ENCODE measurements at places on chromosomes 12 and 14.

GRCh38 chr14:74510959-74511409 lies 17.4 kb downstream of the ISCA2 start:
- no peak for DNase-seq

- no peak for DNase-seq
Observed at GRCh38 chr12:108447168-108447832, 67.8 kb upstream of the FICD start.

DNA sequence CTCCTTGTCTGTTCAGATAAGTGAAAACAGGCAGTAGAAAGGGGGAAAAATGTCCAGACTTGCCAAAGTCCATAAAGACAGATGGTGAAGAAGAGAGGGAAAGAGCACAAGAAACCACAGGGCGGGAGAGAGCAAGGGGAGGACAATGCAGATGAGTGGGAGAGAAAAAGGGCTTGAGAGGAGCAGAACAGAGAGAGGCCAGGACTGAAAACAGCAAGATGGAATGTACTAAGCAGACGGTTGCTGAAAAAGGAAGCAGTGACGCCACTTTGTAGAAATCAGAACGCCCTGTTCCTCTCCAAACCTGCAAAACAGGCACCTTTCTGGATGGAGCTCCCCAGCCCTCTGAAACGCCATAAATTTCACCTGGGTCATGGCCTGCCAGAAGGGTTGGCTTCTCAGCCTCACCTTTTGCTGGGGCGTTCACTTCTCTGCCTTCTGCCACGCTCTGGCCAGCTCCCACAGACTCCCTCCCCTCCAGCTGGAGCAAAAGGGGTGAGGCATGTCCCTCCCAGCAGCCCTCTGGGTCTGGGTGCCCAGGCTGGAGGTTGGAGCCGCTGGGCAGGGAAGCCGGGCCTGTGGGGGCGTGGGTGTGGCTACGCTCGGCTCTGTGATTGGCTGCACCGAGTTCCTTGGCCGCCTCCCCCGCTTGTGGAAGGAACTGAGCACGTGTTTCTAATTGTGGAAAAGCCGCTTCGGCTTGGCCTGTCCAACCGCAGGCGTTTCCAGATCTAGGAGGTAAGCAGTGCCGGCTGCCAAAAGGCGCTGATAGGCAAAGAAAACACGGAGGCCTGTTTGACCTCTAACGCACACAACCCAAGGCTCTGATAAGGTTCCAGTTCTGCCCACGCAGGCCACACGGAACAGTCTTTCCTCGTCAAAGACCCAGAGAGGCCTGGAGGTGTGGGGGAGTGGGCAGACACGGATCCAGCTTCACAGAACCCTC lies 29.3 kb downstream of the SLC7A8 start:
- DNase-seq: no peak

DNA sequence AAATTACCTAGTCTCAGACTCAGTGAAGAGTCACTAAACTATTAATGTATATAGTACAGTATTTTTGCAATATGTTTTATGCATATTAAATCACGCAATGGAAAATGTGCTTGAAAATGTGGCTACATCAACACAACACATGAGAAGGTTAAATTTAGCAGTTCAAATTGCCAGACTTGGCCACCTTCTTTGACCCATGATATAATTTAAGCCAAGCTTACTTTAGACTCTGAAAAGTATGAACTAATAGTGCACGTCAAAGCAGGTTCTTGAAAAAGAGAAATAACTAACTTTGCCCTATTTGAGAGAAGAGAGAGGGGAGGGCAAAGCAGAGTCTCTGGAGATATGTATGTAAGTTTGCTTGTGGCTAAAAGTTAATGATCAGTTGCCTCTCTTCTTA lies 68.7 kb downstream of the SLC16A7 start:
- DNase-seq: no peak

- no peak for DNase-seq
Observed at GRCh38 chr14:66920196-66920595, 269.0 kb upstream of the GARIN2 start.

GRCh38 chr14:81388336-81388735 lies 11.8 kb downstream of the STON2 start:
- no peak for DNase-seq

DNA sequence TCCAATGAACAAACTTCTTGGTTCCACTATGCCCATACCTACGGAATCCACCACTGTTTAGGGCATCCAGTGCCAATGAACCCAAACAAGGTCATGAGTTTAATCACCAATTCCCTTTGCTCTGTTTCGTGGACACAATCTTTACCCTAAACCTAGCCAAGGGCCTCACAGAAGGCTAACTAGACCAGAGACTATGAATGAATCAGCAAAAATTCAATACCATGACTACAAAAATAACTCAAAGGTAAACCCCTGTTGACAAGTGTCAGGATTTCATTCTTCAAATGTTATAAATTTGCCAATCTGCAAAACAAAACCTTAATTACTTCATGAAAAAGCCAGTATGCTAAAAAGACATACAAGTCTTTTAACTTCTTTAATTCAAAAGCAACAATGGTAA lies 96.7 kb downstream of the CEP128 start:
- no peak for DNase-seq

- DNase-seq: no peak
Observed at GRCh38 chr12:88839486-88839885, 259.2 kb upstream of the KITLG start.

GRCh38 chr14:77369285-77369684 lies 7.6 kb downstream of the TMED8 start:
- DNase-seq: peak; percentile 3

- DNase-seq: no peak
Observed at GRCh38 chr12:49230805-49231194, 34.1 kb upstream of the TUBA1C start.

DNA sequence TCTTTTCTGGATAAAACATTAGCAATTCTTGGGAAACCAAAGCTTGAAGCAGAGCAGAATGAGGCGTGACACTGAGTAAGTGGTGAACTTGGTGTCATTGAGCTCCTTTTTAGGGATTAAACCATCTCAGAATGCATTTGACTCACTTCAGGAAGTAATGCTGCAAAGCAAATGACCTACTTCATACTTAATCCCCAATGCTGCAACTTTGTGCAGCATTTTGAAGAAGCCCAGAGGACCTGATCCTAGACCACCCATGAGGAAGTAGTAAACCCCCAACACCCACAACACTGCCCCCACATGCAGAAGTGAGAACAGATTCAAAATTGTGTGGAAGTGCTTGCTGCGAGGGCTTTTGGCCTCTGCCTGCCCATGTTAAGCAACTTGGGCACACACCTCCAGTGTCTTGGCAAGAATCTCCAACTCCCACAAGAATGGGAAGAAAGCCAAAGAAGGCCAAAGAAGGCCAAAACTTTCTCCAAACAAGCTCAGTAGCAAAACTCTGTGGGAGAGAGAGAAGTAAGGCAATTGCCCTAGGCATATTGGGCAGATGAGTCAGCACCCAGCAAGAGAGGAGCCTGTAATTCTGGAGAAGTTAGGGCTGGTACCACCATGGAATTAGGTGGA lies 69.2 kb upstream of the ETV6 start:
- no peak for DNase-seq

GRCh38 chr12:27290501-27291168 lies 42.0 kb upstream of the BMAL2 start:
- no peak for DNase-seq

GRCh38 chr12:115398311-115398781 lies 714.4 kb upstream of the TBX3 start:
- no peak for DNase-seq

DNA sequence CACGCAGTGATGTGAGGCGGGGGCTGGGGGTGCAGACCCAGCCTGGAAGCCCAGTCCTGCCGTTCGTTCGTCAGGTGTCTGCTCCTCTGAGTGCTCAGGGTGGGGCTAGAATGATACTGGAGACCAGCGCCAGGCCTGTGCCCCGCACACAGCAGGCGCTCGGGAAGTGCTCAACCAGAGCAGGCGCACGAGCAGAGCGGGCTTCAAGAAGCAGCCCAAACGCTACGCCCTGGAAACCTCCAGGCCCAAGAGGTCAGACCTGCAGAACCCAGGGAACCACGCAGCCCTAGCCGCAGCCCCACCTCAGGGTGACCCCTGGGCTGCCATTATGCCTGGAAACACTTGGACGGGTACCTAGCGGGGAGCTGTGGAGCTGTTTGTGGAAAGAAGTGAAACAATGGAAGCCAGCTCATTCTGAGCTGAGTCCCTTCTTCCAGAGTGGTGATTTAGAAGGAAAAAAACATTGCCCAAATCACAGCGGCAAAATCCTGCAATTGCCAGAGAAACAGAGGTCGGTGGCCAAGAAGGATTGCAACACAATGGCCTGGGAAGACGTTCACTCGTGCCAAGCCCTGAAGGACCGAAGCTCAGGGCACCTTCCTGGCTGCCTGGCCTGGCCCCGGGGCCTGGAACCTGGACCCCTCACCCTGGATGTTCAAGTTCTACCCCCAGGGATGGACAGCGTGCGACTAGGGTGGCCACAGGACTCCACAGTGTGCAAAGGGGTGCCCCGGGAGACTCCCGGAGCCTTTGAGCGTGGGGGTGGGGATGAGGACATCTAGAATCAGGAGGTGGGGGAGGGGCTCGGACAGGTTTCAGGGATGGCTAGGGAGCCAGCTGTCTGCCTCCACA lies 40.4 kb upstream of the DIO3 start:
- DNase-seq: no peak

- no peak for DNase-seq
Observed at GRCh38 chr14:79809849-79810612, 401.3 kb downstream of the DIO2 start.

DNA sequence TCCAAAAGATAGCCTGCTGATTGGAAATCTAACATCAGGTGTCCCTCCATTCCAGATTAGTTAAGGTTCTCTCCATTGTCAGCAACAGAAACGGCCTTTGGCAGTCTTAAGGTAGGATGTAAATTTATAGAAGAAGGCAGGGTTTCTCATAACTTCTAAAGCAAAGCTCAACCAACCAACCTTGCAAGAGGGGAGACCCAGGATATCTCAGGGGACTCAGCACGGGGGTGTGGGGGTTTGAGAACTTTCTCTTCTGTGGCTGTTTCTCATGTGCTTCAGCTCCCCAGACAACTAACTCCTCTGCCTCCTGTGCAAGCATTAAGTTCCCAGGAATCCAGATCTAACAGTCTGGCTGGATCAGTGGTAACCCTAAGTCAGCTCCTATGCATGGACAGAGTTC lies 148.1 kb downstream of the RIMBP2 start:
- no peak for DNase-seq

Measured in CD4-positive, alpha-beta T cell treated with Interleukin-6 at 100 ng/mL for 8 hours (primary cell).